CD4-positive, CD25-positive, alpha-beta regulatory T cell (primary cell): ENCODE measurements at places on chromosomes 6 and 20. TPM values are rescaled to one million over a fixed set of nuclear protein-coding genes. Genes with fewer than 3 reads are reported as not detected.

DNA sequence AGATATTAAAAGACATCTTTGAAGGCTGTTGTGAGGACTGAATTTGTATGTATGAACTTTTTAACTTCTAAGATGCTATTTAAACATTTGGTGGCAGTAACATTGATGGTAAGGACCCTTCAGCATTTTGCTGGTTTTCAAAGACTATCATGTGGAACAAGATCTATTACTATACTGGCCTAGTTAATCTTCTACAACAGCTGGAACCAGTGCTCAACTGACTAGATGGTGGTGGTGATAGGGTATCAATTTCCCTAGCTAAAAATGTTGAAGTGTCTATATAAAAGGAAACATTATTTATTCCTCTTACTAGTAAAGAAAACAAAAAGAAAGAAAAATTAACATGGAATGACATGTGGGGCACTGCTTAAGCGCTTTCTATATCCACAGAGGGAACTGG, 195.7 kb downstream of the TASP1 start:
- no peak overlapping the region for H3K4me3 ChIP-seq
- no peak overlapping the region for H3K27ac ChIP-seq
- H3K27me3 ChIP-seq = no peaks in the 10 kb centered on the region

GRCh38 chr6:139919107-139920026, 544.9 kb upstream of the CITED2 start:
- H3K27ac ChIP-seq = no peak overlapping the region
- peaks cover 1% of the 10 kb centered on the region for H3K27me3 ChIP-seq
- no peaks in the 10 kb centered on the region for H3K36me3 ChIP-seq
- no peak overlapping the region for H3K4me3 ChIP-seq
- H3K4me1 ChIP-seq = no peaks in the 10 kb centered on the region
- no peak for DNase-seq

GRCh38 chr6:52423971-52424381, 3.8 kb downstream of the EFHC1 start:
- H3K27ac ChIP-seq = no peak overlapping the region
- DNase-seq = no peak
- H3K36me3 ChIP-seq = no peaks in the 10 kb centered on the region
- peaks cover 4% of the 10 kb centered on the region for H3K27me3 ChIP-seq
- peaks cover 7% of the 10 kb centered on the region for H3K4me1 ChIP-seq
- no peak overlapping the region for H3K4me3 ChIP-seq

DNA sequence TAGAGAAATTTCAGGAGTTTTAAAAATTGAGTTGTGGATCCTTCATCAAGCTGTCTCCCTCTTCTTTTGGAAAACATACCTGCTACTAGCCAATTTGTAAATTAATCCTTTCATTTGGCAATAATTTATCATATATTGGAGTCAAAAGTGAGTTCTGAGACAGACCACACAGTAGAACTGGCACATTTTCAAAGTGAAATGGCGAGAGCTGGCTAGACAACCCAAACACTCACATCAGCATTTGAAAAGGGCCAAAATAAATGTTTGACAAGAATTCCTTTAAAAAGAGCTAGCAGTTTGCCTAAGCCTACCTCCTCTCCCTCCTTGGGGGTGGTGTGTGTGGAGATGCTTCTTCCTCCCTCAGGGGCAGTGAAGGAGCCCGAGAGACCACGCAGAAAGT, 47.9 kb upstream of the KCNK16 start:
- no peak overlapping the region for H3K27ac ChIP-seq
- H3K4me1 ChIP-seq = no peaks in the 10 kb centered on the region
- H3K27me3 ChIP-seq = no peaks in the 10 kb centered on the region
- DNase-seq = no peak
- no peak overlapping the region for H3K4me3 ChIP-seq

UST gene
- total RNA-seq = 1.7 TPM

PIGU gene
- 9.7 TPM for total RNA-seq

GRCh38 chr6:41672816-41673703, 34.8 kb downstream of the MDFI start:
- no peak for DNase-seq
- H3K4me3 ChIP-seq = no peak overlapping the region
- no peaks in the 10 kb centered on the region for H3K36me3 ChIP-seq
- peaks cover 4% of the 10 kb centered on the region for H3K27me3 ChIP-seq
- H3K4me1 ChIP-seq = no peaks in the 10 kb centered on the region
